ENCODE measurements at places on chromosomes 7 and 10.

DNA sequence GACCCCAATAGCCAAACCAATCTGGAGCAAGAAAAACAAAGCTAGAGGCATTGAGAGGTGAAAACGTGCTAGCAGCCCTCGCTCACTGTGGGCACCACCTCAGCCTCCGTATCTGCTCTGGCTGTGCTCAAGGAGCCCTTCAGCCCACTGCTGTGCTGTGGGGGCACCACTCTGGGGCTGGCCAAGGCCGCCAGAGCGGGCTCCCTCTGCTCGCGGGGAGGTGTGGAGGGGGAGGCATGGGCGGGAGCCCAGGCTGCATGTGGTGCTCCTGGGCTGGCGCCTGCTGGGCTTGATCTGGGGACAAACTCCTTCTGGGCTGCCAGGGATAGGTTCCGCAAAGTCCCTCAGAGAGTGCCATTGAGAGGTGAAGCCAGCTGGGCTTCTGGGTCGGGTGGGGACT lies 1002.0 kb downstream of the GATA3 start:
- DNase-seq: no peak

GRCh38 chr10:60564475-60564874 lies 174.8 kb upstream of the ANK3 start:
- no peak for DNase-seq

DNA sequence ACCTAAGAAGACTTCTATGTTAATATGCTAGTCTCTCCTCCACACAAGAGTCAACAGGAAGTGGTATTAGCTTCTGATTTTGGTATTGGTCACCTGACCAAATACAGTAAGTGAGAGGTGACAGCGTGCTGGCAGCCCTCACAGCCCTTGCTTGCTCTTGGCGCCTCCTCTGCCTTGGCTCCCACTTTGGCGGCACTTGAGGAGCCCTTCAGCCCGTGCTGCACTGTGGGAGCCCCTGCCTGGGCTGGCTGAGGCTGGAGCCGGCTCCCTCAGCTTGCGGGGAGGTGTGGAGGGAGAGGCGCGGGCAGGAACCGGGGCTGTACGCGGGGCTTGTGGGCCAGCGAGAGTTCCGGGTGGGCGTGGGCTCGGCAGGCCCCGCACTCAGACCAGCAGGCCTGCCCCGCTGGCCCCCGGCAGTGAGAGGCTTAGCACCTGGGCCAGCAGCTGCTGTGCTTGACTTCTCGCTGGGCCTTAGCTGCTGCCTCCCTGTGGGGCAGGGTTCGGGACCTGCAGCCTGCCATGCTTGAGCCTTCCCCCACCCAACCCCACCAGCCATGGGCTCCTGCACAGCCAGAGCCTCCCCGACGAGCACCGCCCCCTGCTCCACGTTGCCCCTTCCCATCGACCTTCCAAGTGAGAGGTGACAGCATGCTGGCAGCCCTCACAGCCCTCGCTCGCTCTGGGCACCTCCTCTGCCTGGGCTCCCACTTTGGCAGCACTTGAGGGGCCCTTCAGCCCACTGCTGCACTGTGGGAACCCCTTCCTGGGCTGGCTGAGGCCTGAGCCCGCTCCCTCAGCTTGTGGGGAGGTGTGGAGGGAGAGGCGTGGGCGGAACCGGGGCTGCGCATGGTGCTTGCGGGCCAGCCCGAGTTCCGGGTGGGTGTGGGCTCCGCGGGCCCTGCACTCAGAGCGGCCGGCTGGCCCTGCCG lies 4.2 kb upstream of the ACSL5 start:
- peak; percentile 13 for DNase-seq

- DNase-seq: no peak
These were observed 147.0 kb downstream of the OAT start for GRCh38 chr10:124271676-124272075.

DNA sequence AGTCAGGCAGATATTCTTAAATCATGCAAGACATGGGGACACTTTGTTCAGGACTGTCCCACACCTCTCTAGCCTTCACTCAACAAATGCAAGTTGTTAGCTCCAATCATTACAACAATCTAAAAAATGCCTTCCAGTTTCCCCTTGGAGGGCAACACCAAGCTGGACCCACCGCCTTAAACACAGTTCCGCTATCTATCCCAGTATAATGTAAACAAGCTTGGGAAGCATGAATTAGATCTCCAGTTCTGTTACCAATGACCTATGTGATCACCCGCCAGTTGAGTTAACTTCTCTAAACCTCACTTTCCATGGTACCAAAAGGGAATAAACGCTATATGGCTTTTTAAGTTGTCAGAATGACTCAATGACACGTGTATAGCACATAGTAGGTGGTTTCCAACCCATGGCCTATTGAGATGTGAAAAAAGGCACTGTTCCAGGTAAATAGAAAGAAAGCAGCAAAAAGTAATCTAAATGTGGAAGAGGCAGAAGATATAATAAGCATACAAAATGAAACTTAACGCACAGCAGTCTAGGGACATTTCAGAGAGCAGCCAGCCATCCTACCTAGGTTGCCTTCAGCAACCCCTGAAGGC lies 2.4 kb upstream of the REEP3 start:
- no peak for DNase-seq

- no peak for DNase-seq
These were observed 208.4 kb upstream of the KCND2 start for GRCh38 chr7:120064565-120064964.

DNA sequence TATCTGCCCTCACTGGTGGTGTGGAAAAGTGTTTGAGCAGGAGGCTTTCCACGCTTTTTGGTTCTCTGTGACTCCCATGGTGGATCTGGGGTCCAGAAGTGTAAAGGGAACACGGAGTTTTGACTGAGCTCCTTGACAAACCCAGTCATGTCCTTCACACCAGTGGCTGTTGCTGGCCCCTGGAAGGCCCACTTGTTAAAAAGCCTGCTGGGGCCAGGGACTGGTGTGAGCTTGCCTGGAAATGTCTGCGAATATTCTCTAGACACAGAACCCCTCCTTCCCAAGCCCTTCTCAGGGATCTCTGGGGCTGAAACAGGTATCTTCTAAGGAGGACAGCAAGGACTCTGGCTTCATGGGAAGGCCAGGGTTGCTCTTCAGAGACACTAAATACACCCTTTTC lies 343.0 kb downstream of the TCERG1L start:
- DNase-seq: no peak

DNA sequence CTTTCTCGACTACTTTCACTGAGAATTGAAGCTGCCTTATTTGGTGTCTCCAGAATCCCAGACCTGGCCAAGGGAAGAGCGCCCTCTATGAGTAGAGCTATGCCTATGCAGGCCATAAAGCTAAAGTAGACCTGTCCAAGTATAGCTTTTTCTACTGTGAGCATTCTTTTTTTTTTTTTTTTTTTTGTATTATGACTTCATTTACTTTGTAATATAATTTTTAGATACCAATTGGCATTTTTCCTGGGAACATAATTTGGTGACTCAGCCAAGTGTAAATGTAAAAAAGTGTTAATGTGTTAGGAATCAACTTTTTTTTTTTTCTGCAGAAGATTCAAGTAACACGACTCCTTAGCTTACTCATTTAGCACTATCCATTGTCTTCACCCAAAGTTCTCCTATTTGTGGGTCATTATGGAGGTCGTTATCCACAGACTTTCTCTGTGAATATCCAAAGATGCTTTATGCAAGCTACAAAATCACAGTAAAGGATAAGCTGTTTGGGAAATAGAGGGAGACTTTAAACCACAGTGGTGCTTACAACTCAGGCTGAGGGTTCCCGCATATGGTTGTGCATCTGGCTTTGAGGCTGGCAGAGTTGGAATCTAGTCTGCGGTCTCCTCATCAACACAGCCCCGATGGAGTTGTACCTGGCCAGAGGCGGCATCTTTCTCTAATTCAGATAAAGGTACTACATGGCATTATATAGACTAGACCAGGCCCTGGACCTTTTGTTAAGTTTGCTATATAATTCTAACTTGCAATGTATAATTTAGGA lies 1040.2 kb upstream of the SORCS1 start:
- DNase-seq: peak; percentile 59

DNA sequence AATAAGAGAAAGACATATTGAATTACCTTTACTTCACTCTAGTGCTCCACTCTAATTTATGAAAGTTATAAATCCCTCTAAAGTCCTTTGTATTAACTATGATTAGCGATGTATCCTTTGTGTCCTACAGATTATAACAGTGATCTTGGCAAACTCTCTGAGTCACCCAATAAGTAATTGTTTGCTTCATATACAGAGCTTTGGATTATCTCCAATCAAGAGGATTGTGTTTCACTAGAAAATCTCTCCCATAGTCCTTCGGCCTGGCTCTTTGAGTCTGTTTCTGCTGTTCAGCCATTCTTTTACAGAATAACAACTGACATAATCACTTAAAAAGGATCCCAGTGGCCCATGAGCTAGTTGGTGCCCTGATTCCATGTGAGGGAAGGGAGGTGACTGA lies 9.5 kb downstream of the LMOD2 start:
- DNase-seq: no peak

DNA sequence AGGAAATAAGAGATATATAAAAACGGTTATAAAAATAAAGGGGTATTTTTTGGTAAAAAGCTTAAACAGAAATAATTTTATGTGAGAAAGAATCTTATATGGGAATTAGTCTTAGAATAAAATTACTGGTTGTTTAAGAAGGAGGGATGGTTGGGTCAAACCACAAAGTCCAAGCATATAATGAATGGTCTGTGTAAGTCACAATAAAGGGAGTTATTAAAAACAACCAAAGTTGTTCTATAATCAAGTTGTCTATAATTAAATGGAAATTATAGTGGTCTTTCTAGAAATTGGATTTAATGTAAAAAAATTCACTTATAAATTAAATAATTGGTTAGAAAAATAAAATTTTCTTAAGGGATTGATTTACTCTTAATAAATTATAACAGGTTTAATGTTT lies 304.8 kb downstream of the POM121L12 start:
- no peak for DNase-seq

DNA sequence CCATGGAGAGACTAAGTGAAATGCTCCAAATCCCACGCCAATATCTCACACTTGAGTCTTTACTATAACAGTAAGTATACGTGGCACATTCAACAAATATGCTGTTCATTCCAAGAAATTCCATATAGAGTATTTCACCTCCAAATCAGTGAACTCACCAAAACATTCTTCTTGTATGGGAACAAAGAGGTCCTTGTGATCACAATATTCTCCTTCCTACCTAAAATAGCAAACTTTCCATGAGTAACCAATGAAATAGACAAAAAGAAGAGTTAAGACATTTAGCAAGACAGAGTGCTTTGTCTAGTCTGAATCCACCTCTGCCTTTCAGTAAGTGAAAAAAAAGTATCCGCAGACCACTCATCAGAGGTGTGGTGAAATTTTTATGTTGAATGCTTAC lies 77.3 kb upstream of the NXPH1 start:
- no peak for DNase-seq

DNA sequence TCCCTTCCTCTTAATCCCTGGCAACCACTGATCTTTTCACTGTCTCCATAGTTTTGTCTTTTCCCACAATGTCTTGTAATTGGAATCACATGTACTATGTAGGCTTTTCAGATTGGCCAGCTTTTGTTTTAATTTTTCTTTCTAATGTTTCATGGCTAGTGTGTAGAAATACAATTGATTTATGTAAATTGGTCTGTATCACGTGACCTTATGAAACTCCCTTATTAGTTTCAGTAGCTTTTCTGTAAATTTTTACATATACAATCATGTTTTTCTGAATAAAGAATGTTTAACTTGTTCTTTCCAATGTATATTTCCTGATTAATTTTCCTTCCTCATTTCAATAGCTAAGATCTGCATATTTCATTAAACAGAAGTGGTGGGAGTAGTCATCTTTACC lies 319.3 kb downstream of the MDFIC start:
- DNase-seq: no peak

DNA sequence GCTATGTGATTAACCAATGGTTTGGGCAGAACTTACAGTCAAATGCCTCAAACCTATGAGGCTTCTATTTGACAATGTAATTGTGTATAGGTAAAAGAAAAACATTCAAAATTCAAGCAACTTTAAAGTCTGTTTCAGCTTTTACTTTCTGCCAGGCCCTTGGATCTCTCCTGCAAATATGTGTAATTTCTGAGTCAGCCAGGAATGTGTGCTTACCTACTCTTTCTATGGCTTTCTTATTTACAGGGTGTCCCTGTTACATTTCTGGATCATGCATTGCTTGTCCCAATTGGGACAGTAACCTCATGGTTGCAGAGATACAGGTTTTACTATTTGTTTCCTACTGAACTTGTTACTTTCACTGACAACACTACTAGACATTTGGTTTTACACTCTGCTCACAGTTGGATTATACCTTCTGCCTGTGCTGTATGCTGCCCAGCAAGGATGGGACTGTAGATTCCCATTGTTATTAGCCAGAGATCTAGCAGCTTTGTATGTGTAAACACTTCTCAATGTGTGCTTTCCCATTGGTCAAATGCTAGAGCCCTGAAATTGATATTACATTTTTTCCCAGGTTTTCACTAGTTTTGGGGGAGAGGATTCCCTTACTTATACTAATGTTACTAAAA lies 355.3 kb downstream of the ARL4A start:
- no peak for DNase-seq

DNA sequence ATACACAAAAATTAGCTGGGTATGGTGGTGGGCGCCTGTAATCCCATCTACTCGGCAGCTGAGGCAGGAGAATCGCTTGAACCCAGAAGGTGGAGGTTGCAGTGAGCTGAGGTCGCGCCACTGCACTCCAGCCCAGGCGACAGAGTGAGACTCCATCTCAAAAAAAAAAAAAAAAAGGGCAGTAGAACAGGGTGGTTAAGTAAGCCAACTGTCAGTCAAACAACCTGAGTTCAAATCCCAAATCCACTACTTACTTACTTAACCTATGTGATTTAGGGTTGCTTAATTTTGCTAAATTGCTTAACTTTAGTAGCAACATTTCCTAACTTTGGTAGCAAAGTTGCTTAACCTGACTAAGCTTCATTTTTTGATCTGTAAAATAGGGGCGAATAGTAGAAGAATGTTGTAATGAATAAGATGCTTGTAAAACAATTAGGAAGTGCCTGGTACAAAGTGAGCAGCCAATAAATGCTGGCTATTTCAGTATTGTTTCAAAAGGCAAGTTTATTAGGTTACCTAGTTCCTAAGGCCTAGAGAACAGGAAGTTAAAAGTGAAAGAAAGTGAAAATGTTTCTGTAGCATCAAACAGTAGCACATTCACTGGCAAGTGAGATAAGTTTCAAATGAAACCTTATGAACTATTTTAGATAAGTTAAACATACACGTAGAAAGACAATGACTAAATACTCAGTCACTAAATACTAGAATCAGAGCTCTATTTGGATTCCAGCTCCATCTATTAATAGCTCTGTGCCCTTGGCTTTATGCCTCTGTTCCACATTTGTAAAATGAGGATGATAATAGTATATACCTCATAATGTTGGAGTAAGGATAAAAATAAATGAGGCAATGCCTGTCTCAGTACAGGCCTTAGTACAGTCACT lies 64.3 kb downstream of the HOXA1 start:
- DNase-seq: no peak

GRCh38 chr7:107268594-107268993 lies 99.8 kb downstream of the HBP1 start:
- no peak for DNase-seq

DNA sequence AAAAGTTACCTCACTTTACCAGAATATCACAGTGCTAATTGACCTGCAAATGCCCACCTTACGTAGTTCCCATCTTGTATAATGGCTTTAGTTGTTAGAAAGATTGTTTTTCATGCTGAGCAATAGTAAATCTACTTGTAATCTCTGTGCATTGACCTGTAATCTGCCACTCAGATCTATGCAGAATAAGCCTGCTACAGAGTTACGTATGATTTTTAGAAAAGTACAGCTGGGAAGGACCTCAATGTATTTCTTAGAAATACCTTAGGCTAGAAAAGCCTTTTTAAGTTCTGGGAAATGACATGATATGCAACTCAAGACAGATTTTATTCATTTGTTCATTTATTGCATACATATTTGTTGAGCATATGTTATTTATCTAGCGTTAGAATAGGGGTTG lies 530.9 kb downstream of the SORCS3 start:
- no peak for DNase-seq

All from H9 (cell line).